ENCODE measurements at places on chromosomes 5 and 9. TPM values are rescaled to one million over a fixed set of nuclear protein-coding genes. Genes with fewer than 3 reads are reported as not detected.
A peak's percentile ranks its signal among the peaks of the same experiment; 100 is the strongest.

The KCNV2 gene
- total RNA-seq: not detected

The PCDH1 gene
- total RNA-seq: 18.7 TPM

The TLX3 gene
- total RNA-seq: not detected

The IGFBPL1 gene
- total RNA-seq: 2.0 TPM

The FOXD4L4 gene
- not detected for total RNA-seq

- no peak for DNase-seq
These were observed 92.2 kb upstream of the SLC30A5 start for GRCh38 chr5:69001627-69002026.

- no peak for DNase-seq
These were observed 87.8 kb downstream of the ZNF618 start for GRCh38 chr9:113963696-113964494.

GRCh38 chr5:151751593-151751992 is 6.8 kb downstream of the ATOX1 start:
- DNase-seq: no peak

- peak; percentile 78 for DNase-seq
These were observed 148.3 kb downstream of the CMYA5 start for GRCh38 chr5:79837761-79838551.

DNA sequence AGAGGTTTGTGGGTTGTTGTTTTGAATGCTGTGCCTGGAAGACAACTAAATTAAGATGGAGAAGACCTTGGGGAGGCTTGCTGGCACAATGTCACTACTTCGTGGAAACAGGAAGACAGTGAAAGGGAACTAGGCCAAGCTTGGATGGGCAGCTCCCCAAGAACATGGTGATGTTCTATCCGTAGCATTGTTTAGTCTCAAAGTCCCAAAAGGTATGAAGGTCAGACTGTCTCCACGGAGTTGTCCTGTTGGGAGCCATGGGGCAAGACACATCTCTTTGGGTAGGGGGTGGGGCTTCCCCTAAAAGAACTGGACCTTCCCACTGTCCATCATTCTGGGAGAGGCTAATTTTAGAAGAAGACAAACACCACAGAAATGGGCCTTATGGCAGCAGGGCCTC is 140.5 kb downstream of the ENTREP1 start:
- no peak for DNase-seq

- DNase-seq: no peak
These were observed 250.1 kb downstream of the CRB2 start for GRCh38 chr9:123606141-123606540.

DNA sequence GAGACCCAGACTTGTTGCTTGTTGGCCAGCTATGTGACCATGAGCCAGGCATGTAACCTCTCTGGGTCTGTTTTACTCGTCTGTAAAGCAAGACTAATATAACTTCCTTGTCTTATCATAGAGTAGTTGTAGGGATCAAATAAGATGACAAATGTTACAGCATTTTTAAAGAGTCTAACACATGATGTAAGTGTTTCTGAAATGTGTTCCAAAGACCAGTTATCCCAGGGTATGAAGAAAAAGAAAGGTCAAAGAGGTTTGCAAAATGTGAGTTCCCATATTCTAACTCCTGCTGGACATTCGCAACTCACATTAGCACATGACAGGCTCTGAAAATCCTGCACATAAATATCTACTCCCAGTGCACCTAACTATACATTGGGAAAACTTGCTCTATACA is 28.5 kb upstream of the MATR3 start:
- DNase-seq: no peak

DNA sequence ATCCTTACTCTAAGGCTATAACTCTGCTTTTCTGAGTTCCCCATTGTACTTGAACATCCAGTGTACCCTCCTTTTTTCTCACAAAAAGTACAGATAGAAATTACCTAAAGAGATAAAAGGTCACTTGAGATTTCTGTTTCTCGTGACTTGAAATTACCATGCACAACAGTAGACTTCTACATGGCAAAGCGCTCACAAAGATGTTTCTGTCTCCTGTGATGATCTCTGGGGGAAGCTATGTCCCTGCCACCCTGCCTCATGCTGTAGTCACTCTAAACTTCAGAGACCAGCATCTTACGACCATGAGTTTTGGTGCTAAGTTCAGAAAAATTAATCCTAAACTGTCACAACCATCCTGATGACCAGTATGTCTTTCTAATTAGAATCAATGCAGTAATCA is 36.2 kb downstream of the NFIB start:
- DNase-seq: no peak

DNA sequence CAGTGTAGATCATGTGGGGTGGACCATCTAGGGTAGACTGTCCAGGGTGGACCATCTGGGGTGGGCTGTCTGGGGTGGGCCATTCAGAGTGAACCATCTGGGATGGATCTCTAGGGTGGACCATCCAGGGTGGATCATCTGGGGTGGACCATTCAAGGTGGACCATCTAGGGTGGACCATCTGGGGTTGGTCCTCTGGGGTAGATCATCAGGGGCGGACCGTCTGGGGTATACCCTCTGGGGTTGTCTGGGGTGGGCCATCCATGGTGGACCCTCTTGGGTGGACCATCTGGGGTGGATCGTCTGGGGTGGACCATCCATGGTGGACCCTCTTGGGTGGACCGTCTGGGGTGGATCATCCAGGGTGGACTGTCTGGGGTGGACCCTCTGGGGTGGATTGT is 64.3 kb downstream of the KCNT1 start:
- DNase-seq: no peak

- DNase-seq: no peak
These were observed 23.9 kb upstream of the CPLX2 start for GRCh38 chr5:175847503-175847902.

DNA sequence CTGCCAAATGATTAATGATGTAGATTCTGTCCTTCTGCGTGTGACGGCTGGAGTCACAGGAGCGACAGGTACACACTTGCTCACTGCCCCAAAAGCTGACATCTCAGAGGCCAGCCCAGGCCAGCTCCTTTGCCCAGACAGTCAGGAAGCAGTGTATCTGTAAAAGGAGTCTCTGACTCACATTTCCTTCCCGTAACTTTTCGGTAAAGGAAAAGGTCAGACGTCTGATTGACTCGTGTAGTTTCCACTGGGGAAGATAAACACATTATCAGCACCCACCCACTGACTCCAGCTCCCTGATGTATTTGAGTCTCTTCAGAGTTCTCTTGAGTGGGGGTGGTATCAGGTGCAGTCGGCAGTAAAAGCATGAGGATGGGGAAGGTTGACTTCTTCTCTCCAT is 64.4 kb upstream of the WWC1 start:
- DNase-seq: no peak

- DNase-seq: no peak
These were observed 101.7 kb upstream of the FST start for GRCh38 chr5:53378590-53379247.

All from esophagus muscularis mucosa (tissue), 4 donors.